ENCODE measurements at places on chromosomes 1 and 21. TPM values are rescaled to one million over a fixed set of nuclear protein-coding genes. Genes with fewer than 3 reads are reported as not detected.

DNA sequence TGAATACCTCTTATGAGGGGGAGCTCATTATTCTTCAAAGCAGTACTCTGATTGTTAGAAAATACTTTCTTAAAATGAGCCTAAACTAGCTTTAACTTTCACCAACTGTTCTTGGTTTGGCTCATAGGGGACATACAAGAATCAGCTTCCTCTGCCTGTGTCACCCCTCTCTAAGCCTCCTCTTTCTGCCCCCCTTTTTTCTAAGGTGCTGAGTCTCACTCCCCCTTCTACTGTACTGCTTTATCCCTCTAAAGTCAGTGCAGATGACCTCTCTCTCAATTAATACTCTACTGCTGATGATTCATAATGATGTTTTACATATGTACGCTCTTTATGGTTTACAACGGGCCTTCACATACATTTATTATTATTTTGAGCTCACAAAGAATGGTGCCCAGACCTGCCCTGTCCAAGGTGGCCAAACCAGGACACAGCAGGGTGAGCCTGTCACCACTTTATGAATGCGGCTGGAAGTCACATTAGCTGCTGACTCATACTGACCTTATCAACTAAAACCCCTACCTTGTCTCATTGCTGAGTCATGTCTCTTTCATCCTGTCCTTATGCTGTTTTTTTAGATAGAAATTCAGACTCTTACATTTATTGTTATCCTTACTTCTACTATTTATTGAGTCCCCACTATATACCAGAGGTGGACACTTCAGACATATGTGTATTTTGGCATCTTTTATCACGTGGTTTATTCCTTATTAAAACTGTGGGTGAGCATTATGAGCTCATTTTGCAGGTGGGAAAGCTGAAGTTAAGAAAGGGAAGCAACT is 126.9 kb downstream of the RNF220 start:
- no peaks in the 10 kb centered on the region for H3K4me1 ChIP-seq
- H3K27ac ChIP-seq, result no peak overlapping the region
- no peaks in the 10 kb centered on the region for H3K36me3 ChIP-seq
- no peaks in the 10 kb centered on the region for H3K27me3 ChIP-seq
- DNase-seq, result no peak

- H3K27me3 ChIP-seq, result no peaks in the 10 kb centered on the region
- H3K4me1 ChIP-seq, result peaks cover 10% of the 10 kb centered on the region
- no peaks in the 10 kb centered on the region for H3K36me3 ChIP-seq
- H3K27ac ChIP-seq, result no peak overlapping the region
These were observed 29.0 kb downstream of the ZSWIM5 start for GRCh38 chr1:45177452-45177851.

GRCh38 chr1:245356891-245357585 is 202.3 kb downstream of the KIF26B start:
- no peak overlapping the region for H3K4me3 ChIP-seq
- no peaks in the 10 kb centered on the region for H3K36me3 ChIP-seq
- no peaks in the 10 kb centered on the region for H3K27me3 ChIP-seq
- no peak overlapping the region for H3K27ac ChIP-seq
- DNase-seq, result no peak

GRCh38 chr1:107843989-107844388 is 121.0 kb downstream of the VAV3 start:
- H3K4me3 ChIP-seq, result no peak overlapping the region
- peaks cover 1% of the 10 kb centered on the region for H3K27me3 ChIP-seq
- H3K36me3 ChIP-seq, result no peaks in the 10 kb centered on the region
- H3K27ac ChIP-seq, result no peak overlapping the region
- no peaks in the 10 kb centered on the region for H3K4me1 ChIP-seq
- DNase-seq, result no peak

DNA sequence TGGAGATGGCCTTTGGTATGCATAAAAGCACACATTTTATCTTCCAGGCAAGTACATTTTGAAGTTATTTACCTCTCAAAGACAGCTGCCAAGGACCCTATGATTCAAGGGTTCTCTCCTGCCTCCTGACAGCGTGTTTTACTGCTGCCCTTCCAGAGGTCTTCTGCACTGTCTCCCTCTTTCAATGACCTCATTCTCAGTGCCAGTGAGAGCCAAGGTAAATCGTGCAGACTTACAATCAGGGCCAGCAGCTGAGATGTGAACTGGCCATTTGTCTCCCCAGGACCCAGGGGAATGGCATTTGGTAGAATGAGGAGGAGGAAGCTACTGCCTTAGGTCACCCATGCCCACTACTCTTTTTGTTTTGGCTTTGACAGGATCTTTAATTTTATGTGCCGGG is 84.2 kb upstream of the FGGY start:
- no peak for DNase-seq
- H3K27me3 ChIP-seq, result no peaks in the 10 kb centered on the region
- H3K27ac ChIP-seq, result no peak overlapping the region

- H3K4me1 ChIP-seq, result no peaks in the 10 kb centered on the region
- no peaks in the 10 kb centered on the region for H3K27me3 ChIP-seq
- H3K4me3 ChIP-seq, result no peak overlapping the region
- H3K27ac ChIP-seq, result no peak overlapping the region
These were observed 94.4 kb downstream of the GPR161 start for GRCh38 chr1:168042362-168042761.

DNA sequence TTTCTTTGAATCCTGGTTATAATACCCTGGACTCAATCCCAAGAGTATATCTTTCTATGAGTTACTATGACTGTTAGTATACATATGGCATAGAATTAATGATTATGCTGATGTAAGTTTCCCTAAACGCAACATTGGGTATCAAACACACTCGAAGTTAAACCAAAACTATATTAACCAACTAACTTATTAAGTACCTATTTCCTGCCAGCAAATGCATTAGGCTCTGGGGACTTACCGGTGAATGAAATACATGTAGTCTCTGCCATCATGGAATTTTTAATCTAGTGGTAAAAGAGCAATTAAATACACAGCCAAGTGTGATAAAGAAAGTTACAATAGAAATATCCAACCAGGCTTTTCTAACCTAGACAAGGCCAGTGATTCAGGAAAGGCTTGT is 193.6 kb upstream of the ADGRL2 start:
- DNase-seq, result no peak
- H3K4me1 ChIP-seq, result no peaks in the 10 kb centered on the region
- H3K27ac ChIP-seq, result no peak overlapping the region
- no peaks in the 10 kb centered on the region for H3K27me3 ChIP-seq

GRCh38 chr1:38208716-38209632 is 162.4 kb upstream of the POU3F1 start:
- H3K36me3 ChIP-seq, result no peaks in the 10 kb centered on the region
- no peak overlapping the region for H3K4me3 ChIP-seq
- no peak overlapping the region for H3K27ac ChIP-seq
- no peaks in the 10 kb centered on the region for H3K4me1 ChIP-seq

Gene TIE1
- total RNA-seq, result 2.1 TPM

Gene SPSB1
- 10.5 TPM for total RNA-seq
